Stimulated activated CD4-positive, alpha-beta T cell treated with anti-CD3 and anti-CD28 coated beads, Interleukin-4, amount 100 ng/mL, for 48 hours (primary cell): ENCODE measurements at places on chromosomes 16 and 17.

DNA sequence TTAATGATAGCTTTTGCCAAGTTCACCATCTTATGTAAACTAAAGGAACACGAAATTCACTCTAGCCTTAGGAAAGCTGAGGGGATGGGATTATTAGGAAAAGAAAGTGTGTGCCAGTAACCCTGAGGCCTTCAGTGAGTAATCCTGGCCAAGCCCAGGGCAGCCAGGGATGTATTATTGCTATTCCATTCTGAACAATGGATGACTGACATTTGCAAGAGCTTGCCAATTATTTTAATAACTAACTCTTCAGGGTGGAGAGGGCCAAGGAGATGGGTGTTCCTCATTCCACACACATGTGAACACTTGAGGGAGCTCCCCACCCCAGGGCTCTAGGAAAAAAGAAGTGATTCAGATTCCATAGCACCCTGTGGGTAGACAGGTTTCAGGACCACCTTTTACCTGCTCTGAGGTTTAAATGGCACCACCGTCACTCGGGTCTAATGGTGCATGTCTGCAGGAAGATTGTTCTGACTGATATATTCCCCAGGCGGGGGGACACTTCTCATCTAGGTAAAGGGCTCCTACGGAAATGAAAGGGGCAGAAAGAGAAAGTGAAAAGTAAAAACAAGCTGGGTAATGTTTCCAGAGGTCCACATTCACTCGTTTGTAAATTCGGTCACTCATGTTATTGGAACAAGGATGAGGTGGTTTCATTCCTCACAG, 41.5 kb downstream of the TK2 start:
- no peak for DNase-seq

DNA sequence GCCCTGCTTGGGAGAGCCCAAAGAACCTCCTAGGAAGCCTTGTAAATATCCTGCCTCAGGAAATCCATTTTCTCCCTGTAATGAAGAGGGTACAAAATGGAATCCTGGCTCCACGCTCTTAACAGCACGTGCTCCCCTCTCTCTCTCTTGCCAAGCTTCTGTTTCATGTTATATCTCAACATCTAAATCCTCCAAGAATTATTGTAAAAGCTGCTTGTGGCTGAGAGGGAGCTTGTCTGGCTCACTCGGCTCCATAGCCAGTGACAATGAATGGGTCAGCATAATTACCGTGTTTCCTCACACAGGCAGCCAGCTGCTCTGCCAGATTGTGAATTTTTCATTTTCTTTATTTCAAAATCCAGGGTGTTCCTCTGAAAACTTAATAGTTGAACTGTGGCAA, 317.8 kb downstream of the RBFOX1 start:
- no peak for DNase-seq

- DNase-seq, result no peak
These were observed 163.3 kb downstream of the ANKFN1 start for GRCh38 chr17:56316604-56317003.

DNA sequence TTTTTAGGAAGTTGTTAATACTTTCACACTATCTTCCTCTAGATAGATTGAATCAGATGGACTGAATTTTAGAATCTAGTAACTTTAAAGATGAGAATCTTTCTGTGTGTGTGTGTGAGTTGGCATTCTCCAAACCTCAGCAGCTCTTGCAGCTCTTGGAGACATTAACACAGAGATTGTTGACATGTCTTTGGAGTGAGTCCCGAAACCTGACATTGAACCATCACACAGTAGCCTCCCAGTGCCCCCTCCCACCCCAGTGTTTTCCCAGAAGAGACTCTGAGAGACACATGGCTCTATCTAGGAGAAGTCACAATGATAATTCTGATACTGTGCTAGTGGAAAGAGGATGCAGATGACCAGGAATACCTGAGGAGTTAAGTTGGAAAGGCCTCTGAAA, 103.9 kb downstream of the CNTNAP4 start:
- DNase-seq, result no peak

- DNase-seq, result no peak
These were observed 82.5 kb downstream of the NETO2 start for GRCh38 chr16:47061204-47061603.

- DNase-seq, result no peak
These were observed 19.6 kb upstream of the QRICH2 start for GRCh38 chr17:76327696-76328095.

- no peak for DNase-seq
These were observed 27.3 kb downstream of the C17orf75 start for GRCh38 chr17:32314636-32315035.

- DNase-seq, result no peak
These were observed 12.7 kb upstream of the HERPUD1 start for GRCh38 chr16:56919099-56919800.

DNA sequence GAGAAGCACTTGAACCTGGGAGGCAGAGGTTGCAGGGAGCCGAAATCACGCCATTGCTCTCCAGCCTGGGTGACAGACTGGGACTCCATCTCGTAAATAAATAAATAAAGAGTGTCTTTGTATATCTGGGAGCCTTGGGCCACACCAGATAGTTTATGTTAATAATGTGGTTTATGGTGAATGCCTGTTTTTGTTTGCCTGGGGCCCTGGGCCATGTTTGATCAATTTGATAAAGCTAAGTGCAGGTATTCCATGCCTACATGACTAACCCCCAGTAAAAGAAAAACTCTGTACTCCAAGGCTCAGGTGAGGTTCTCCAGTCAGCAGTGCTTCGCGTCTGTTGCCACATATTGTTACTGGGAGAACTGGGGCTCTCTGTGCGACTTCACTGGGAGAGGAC, 15.1 kb downstream of the SCIMP start:
- no peak for DNase-seq

DNA sequence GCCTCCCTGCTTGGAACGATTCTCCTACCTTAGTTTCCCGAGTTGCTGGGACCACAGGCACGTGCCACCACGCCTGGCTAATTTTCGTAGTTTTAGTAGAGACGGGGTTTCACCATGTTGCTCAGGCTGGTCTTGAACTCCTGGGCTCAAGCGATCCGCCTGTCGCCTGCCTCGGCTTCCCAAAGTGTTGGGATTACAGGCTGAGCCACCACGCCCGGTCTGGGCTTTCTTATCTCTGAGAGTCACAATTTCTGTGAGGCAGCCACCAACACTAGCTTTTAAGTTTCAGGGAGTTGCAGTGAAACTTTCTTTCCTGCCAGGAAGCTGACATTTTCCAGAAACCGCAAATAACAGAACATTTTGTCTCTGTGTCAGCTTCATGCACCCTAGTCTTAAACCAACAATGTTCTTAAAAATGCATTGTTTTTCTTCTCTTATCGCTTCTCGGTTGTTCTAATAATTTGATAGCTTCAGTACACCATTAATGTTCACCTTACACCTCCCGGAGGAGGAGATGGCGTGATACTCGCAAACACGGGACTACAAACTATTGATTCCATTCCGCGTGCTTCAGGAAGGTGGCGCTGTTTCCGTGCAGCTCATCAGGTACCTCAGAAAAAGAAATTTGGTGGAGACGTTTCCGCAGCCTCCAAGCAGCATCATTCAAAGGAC, 7.4 kb upstream of the DHRS7B start:
- DNase-seq, result peak; percentile 51

- DNase-seq, result no peak
These were observed 3.1 kb upstream of the SLC13A2 start for GRCh38 chr17:28470266-28470913.

DNA sequence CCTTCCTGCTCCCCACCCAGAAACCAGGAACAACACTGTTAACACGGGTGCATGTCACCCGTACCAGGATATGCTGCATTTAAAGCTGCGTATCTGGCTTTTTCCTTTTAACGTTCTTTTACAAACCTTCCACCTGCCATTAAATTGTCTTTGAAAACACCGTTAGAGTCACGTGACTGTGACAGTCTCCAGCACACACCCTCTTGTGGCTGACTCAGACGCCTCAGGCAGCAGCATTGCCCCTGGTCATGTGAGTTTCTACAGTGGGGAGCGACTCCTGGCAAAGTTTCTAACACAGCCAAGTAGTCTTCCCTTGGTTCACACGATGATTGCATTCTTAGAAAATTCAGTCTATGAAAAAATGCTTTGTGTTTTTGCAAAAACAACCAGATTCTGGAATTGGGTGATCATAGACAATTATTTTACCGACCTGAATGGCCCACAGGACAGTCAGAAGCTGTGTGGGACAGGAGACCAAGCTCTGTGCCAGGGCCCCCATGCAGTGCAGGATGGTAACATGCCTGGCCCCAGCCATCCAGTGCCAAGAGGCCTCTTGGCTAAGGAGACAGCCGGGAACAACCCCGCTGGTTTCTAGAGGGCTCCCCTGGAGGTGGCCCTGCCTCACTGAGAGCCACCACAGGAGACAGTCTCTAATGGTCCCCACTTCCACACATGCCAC, 199.1 kb downstream of the KATNIP start:
- peak; percentile 11 for DNase-seq

DNA sequence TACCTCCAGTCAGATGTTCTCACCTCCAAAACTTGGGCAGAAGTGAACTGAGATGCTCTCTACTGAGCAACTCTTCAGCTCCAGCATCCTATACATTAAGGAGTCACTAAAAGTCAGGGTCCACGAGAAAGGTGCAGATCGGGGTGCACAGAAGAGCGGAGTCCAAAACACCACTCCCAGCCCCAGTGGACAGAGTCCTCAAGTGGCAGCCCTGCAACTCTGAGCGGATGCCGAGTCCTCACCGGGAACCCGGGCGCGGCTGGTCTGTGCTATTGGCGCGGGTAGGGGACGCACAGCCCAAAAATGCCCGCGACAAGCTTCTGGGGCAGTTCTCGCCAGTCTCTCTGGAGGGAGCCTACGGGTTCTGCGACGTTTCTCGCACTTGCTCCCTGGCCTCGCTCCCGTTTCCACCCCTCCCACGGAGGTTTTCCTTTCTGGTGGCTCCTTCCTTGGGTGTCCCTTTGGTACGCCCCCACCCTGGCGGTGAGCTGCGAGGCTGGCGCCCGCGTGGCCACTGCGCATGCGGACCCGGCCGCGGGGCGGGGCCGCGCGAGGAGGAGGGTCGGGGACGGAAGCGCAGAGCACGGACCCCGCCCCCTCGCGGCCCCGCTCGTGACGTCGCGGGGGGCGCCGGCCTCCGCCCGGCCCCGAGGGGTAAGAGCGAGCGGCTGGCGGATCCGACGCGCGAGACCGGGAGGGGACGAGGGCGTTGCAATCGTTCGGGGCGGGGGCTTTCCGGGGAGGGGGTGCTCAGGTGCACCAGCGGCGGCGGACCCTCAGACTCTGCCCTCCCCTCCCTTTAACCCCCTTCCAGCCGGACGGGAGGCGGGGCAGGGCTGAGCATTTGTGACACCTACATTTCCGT, at the start of gene TMEM219:
TSS of gene TMEM219 (plus strand) at position 601 of the 865 bp plus-strand sequence. CDS start 1,065 bp downstream, outside the sequence.
- peak; percentile 91 for DNase-seq

- no peak for DNase-seq
These were observed 99.1 kb downstream of the SOX9 start for GRCh38 chr17:72219824-72220493.

- DNase-seq, result peak; percentile 43
These were observed 32.8 kb downstream of the HIC1 start for GRCh38 chr17:2087597-2088211.

GRCh38 chr17:14316126-14316832, 15.4 kb downstream of the HS3ST3B1 start:
- DNase-seq, result no peak

- DNase-seq, result no peak
These were observed 13.9 kb downstream of the NTN1 start for GRCh38 chr17:9035249-9035648.

DNA sequence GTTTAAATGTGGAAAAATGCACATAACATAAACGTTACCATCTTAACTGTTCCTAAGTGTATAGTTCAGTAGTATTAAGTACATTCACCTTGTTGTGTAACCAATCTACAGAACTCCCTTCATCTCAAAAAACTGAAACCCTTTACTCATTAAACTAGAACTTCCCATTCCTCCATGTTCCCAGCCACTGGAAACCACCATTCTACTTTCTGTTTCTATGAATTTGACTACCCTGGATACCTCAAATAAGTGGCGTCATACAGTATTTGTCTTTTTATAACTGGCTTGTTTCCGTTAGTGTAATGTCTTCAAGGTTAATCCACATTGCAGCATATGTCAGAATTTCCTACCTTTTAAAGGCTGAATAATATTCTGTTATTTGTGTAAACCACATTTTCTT, 38.2 kb downstream of the NF1 start:
- DNase-seq, result no peak

DNA sequence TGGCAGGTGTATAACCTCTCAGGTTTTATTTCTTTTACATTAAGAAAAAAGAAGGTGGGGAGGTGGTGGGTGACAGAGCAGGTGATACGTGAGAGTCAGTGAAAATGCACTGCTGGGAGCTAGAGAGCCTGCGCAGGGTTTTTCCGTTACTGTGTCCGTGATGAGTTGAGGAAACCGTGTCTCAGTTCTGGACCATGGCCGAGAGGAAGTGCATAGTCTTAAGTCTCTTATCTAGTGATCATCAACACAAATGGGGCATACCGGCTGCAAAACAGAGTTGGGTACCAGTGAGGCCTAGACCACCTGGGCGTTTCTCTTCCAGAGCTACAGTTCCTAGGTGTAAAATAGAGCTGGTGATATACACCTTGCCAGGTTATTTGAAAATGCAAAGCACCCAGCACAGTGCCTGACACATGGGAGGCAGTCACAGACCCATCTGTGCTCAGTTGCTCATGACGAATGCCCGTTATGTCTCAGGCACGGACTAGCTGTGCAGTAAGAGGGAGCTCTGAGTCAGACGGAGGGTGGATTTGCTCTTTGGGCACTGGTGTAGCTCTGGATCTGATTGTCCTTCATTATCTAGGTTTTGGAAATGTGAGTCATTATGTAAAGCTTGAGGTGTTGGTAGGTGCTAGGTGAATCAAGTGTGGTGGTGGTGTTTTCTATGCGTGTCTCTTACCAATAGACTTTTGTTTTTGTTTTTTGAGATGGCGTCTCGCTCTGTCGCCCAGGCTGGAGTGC, 60.9 kb downstream of the RPTOR start:
- DNase-seq, result peak; percentile 59

GRCh38 chr16:72962347-72962746, 85.6 kb downstream of the ZFHX3 start:
- DNase-seq, result no peak

DNA sequence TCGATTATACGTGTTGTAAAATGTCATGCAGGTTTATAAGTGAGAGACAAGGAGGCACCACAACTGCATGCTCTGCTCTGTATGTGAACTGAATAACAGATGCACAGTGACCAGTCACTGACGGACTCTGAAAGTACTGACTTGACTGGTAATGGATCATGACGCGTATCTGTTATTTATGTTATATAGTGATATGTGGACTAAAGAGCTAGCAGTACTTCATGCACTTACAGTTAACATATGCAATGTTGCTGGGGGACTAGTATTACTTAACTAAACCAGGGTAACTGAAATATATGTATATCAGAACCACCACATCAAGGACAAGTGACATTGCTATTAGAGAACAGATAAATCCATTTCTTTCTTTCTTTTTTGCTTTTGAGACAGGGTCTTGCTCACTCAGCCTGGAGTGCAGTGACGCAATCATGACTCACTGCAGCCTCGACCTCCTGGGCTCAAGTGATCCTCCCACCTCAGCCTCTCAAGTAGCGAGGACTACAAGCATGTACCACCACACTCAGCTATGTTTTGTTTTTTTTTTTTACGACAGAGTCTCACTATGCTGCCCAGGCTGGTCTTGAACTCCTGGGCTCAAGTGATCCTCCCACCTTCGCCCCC, 17.2 kb downstream of the COIL start:
- no peak for DNase-seq

GRCh38 chr17:70365091-70365583, 195.8 kb downstream of the KCNJ2 start:
- DNase-seq, result no peak

DNA sequence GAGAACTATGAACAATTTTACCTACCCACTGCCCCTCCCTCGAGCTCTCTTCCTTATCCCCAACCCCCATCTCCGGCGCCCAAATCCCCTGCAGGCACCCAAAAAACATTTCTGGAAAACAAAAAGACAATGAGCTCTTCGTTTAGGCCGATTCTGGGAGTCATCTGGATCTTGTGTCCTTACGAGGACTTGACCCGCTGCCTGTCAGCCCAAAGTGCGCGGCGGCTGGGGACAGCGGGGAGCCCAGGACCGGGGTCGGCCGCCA, 524 bp downstream of the STRADA start:
- no peak for DNase-seq
